ENCODE measurements at places on chromosomes 4 and X. TPM values are rescaled to one million over a fixed set of nuclear protein-coding genes. Genes with fewer than 3 reads are reported as not detected.

DNA sequence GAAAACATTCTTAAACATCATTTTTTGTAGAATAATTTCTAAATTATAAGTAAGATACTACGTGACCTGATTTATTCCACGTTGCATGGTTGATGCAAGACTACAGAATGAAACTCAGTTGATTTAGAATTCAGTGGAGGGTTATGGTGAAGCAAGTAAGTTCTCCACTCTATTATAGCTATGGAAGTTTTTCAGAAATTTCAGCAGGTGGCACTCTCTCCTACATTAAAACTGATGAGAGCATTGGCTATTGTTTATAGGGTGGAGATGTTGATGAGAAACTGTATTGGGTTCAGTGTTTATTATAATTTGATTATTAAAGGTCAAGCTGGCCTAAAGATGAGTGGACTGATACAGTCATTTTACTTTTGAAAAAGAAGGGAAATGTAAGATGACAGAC is 88.0 kb downstream of the FNIP2 start:
- H3K36me3 ChIP-seq: peaks cover 14% of the 10 kb centered on the region
- H3K4me1 ChIP-seq: no peaks in the 10 kb centered on the region
- no peaks in the 10 kb centered on the region for H3K27me3 ChIP-seq
- no peak overlapping the region for H3K27ac ChIP-seq
- DNase-seq: no peak

DNA sequence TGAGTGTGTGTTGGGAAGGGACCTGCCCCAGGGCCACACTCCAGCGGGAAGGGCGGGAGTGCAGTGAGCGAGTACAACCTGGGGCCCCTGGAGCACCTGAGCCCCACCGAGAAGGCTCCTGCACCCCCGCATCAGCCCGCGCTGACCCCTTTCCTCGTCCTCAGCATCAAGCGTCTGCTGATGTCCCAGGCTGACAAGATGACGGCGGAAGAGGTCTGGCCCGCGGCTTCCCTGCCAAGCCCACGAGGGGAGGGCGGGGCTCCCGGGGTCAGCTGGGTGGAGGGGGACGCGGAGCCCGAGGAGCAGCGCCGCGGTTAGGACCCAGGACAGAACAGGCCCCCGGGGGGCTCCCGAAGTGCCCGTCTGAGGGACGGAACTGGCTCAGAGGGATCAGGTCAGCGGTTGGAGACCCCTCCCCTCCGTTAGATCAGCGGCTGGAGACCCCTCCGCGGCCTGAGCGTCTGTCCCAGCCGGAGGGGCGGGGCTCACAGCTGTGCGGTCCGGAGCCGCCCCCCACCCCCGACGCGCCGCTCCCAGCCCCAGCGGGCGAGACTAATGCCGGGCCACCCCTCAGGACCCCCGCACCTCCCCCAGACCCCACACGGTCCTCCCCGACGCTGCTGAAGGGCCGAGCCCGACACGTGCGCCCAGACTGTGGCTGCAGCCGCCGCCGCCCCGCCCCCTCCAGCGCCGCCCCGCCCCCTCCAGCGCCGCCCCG is 6.7 kb downstream of the MYL5 start:
- peak; percentile 87 for DNase-seq
- H3K27me3 ChIP-seq: no peaks in the 10 kb centered on the region
- no peak overlapping the region for H3K27ac ChIP-seq
- no peaks in the 10 kb centered on the region for H3K4me1 ChIP-seq
- H3K4me3 ChIP-seq: peak overlapping the region; percentile 58
- H3K36me3 ChIP-seq: no peaks in the 10 kb centered on the region

The PNMA6A gene
- 7.6 TPM for total RNA-seq

The RBM46 gene
- 0.49 TPM for total RNA-seq

DNA sequence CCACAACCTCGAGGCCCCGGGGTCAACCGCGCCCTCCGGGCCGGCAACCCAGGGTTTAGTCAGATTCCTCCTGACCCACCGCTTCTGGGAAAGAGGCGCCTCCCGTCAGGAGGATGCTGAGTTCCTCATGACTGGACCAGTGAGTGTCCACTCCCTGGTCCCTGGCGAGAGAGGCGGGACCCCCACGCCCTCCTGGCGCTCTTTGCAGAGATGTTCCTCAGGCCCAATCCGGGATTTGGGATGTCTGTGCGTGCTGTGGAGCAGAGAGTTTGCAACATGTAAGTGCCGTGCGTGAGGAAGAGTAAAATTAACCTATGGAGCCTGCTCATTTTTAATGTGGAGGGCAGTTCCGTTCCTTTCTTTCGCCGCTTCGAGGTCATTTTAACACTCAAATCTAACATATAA is 824 bp upstream of the UGDH start:
- no peaks in the 10 kb centered on the region for H3K4me1 ChIP-seq
- H3K27me3 ChIP-seq: no peaks in the 10 kb centered on the region
- DNase-seq: no peak

The MUC7 gene
- not detected for total RNA-seq

Data from endodermal cell (in vitro differentiated cells).